ENCODE measurements at places on chromosomes 5 and 9. TPM values are rescaled to one million over a fixed set of nuclear protein-coding genes. Genes with fewer than 3 reads are reported as not detected.

The RXFP3 gene
- not detected for total RNA-seq

The INSL4 gene
- total RNA-seq, result 0.05 TPM

- DNase-seq, result peak; percentile 22
- H3K36me3 ChIP-seq, result no peaks in the 10 kb centered on the region
- H3K27me3 ChIP-seq, result no peaks in the 10 kb centered on the region
- no peak overlapping the region for H3K27ac ChIP-seq
- H3K4me3 ChIP-seq, result no peak overlapping the region
These were observed 67.7 kb downstream of the TENT4A start for GRCh38 chr5:6780802-6781391.

DNA sequence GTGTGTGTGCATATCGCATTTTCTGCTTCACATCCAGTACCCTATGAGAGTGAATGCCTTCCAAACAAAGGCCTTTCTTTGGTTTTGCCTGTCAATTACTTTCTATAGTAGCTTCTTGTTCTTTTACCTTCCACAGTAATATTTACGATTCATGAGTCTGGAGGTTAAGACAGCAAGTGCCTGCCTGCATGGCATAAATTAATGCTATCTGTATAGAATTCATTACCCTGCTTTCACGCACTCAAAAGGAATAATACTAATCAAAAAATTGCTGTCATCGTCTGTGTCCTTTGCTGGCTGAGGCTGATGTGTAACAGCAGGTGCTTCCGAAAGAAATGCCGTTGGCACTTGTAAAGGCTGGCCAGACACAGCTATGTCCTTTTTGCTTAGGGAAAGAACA is 1304.4 kb upstream of the CDH6 start:
- no peaks in the 10 kb centered on the region for H3K36me3 ChIP-seq
- H3K4me3 ChIP-seq, result no peak overlapping the region
- H3K27ac ChIP-seq, result no peak overlapping the region
- no peaks in the 10 kb centered on the region for H3K27me3 ChIP-seq

DNA sequence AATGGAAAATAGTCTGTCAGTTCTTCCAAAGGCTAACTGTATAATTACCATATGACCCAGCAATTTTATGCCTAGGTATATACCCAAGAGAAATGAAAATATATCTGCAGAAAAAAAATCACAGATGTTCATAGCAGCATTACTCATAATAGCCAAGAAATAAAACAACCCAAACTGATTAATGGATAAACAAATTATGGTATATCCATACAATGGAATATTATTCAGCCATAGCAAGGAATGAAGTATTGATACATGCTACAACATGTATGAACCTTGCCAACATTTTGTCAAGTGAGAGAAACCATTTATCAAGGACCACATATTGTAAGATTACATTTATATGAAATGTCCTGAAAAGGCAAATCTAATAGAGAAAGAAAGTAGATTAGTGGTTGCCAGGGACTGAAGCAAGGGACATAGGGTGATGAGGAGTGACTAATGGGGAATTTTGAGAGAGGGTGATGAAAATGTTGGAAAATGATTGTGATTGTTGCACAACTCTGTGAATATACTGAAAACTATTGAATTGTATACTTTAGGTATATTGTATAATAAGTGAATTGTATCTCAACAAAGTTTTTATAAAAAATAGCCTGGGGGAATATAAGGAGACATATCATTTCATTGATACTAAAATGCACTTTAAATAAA is 114.4 kb downstream of the PBX3 start:
- no peak overlapping the region for H3K4me3 ChIP-seq
- H3K27ac ChIP-seq, result no peak overlapping the region
- no peaks in the 10 kb centered on the region for H3K36me3 ChIP-seq
- no peaks in the 10 kb centered on the region for H3K27me3 ChIP-seq
